ENCODE measurements at places on chromosomes 4 and X.

DNA sequence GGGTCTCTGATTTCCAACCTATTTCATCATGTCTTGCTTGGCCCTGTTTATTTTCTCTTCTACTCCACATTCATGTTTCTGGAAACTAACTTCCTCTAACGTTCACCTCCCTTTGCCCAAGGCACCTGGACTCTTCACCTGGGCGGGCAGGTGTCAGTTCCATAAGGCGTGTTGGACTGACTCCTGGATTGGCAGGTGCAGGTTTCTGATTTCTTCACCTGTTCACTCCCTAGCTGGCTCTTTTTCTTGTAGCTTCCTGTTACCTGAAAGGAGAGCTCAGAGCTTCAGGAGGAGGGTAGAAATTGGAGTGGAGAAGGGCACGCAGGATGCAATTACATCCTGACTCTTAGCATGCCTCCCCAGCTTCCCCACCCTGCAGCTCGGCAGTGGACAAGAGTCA, 350.8 kb upstream of the KLF3 start:
- DNase-seq = no peak

DNA sequence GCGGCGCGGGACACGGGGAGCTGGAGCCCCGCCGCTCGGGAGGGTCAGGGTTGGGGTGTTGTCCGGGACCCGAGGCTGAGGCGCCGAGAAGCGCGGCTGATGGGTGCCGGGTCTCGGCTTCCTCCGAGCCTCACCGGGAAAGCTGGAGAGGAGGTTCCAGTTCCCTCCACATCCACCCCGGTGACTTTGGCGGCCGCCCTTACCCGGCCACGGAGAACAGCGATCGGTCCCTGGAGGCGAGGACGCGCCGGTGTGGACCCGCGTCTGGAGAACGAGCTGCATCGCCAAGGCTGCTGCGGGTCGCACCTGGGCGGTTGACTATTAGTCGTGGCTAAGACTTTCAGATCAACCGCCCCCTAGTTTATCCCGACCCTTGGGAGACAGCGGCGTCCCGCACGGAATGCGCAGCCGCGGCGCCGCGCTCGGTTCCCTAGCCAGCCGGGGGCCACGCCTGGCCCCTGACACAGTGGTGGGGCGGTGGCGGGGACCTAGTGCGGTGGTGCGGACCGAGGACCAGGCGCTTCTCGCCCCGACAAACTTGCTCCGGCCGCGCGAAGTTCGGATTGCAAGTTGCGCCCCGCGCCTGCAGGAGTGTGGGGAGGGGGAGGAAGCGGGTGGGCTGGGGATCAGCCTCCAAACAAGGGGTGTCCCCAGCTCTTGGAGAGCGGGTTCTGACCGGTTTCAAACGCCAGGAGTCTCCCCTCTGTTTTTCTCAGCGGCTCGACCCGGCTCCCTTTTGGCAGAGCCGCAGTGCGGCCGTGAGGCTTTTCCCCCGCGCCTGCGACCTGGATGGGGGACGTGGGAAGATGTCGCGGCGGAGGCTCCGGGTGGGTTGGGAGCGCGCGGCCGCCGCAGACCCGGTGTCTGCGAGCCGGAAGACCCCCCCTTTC, 568 bp downstream of the FHDC1 start:
- no peak for DNase-seq

DNA sequence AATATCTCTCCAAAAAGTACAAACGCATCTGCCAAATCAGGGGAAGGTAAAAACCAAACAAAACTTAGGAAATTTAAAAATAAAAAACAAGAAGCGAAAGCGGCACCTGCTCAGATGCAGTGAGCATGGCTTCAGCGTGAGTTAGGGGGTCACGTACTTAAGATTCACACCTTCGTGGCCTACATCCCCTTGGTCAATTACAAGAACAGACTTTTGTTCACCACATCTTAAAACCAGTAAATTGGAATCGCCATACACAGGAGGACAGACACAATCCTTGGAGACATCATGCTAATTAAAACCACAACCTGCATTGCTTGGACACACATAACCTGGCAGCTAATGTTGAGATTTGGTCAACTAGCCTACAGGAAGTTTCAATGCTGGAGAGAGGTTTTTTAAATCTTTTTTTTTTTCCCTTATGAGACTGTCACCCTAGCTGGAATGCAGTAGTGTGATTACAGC, 12.5 kb upstream of the SEL1L3 start:
- DNase-seq = no peak

GRCh38 chr4:37648084-37648817, 37.9 kb downstream of the RELL1 start:
- DNase-seq = no peak

DNA sequence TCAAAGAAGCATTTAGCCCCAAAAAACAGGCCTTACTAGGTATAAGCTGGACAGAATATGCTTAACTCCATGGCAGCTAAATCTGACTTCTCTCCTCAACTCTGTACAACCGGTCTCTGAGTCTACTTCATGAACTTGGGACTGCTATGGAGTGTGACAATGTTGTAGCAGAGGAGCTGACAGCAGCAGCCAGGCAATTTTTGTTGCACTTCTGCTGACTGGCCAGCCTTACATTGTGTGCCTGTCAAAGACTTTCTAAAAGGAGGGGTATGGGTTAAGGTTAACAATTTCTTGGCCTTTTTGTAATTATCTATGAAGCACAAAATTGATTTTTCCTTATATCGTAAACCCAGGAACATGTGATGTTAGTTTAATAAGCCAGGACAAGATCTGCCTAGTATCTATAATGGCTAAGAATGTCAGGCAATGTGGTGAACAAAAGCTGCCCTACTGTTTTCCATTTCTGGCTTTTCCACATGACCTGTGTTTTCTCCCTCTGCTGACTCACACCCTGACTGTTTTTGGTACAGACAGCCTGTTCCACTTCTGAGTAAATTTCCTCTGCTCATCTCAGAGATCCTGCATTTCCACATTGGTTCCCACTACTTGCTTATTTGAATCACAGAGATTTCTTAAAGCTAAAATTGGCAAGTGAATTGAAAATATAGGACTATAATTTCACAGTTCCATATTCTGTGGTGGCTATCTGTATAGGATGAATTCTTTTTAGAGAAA, 9.3 kb downstream of the NOX1 start:
- no peak for DNase-seq

- no peak for DNase-seq
These were observed 10.2 kb upstream of the FAM120C start for GRCh38 chrX:54193085-54193821.

GRCh38 chr4:58653251-58653650, 1543.1 kb upstream of the IGFBP7 start:
- DNase-seq = no peak

- DNase-seq = no peak
These were observed 71.3 kb upstream of the STS start for GRCh38 chrX:7076245-7076661.

DNA sequence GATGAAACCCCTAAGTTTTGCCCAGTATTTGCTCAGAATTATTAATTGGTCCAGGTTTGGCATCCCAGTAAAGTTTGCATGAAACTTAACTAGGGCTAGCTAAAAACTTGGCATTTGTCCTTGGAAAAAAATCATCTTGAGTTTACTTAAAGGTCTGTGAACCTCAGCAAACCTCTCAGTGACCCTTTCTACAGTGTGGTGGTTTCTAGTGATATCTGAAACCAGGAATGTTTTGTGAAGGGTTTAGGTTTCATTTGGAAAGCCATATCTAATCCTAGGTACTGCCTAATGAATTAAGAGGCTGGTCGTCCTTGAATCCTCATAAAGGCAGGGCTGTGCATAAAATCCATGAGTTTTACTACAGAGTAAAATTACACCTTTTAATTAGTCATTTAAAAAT, 218.5 kb upstream of the ANKRD50 start:
- no peak for DNase-seq
